Esophagus squamous epithelium (tissue), 5 donors: ENCODE measurements at places on chromosomes 11 and 22. TPM values are rescaled to one million over a fixed set of nuclear protein-coding genes. Genes with fewer than 3 reads are reported as not detected.

TTC36 gene
- total RNA-seq: not detected

FAM111A gene
- total RNA-seq: 15.0 TPM

KDM4E gene
- not detected for total RNA-seq

SERHL2 gene
- 3.1 TPM for total RNA-seq

MRGPRX3 gene
- total RNA-seq: 0.44 TPM

MRGPRF gene
- 1.3 TPM for total RNA-seq

PLAAT5 gene
- total RNA-seq: 0.13 TPM

SLC22A6 gene
- total RNA-seq: not detected

MAP4K2 gene
- total RNA-seq: 3.6 TPM

KCNJ11 gene
- 1.1 TPM for total RNA-seq

CTSD gene
- total RNA-seq: 649 TPM

CRYBB3 gene
- not detected for total RNA-seq

LMO1 gene
- total RNA-seq: not detected

RTN4R gene
- total RNA-seq: 0.97 TPM

CELSR1 gene
- 44.6 TPM for total RNA-seq

RBMXL2 gene
- not detected for total RNA-seq

GLYATL1 gene
- not detected for total RNA-seq

GRK3 gene
- total RNA-seq: 5.3 TPM

BCO2 gene
- total RNA-seq: 11.7 TPM

GLYATL2 gene
- total RNA-seq: not detected

MS4A12 gene
- total RNA-seq: not detected

ASCL2 gene
- 0.67 TPM for total RNA-seq

OR5B21 gene
- total RNA-seq: not detected

DEFB131B gene
- total RNA-seq: not detected

TRPM5 gene
- not detected for total RNA-seq

GLYAT gene
- not detected for total RNA-seq

SLC22A12 gene
- total RNA-seq: not detected

CCDC188 gene
- not detected for total RNA-seq

IFTAP gene
- 22.3 TPM for total RNA-seq

MPPED2 gene
- total RNA-seq: 0.79 TPM

MPZL2 gene
- 249 TPM for total RNA-seq

NXPE2 gene
- total RNA-seq: not detected

OTOG gene
- not detected for total RNA-seq

ACP2 gene
- 38.0 TPM for total RNA-seq

SSTR3 gene
- total RNA-seq: not detected

ACTN3 gene
- not detected for total RNA-seq

OR4D9 gene
- total RNA-seq: not detected

WNT11 gene
- total RNA-seq: 0.50 TPM

MMP11 gene
- 0.92 TPM for total RNA-seq

LMF2 gene
- 65.0 TPM for total RNA-seq

F2 gene
- total RNA-seq: not detected

LINC01488 gene
- not detected for total RNA-seq

FGF4 gene
- total RNA-seq: not detected

STK33 gene
- 0.48 TPM for total RNA-seq
